Naive thymus-derived CD8-positive, alpha-beta T cell (primary cell): ENCODE measurements at places on chromosomes 1 and 21.

DNA sequence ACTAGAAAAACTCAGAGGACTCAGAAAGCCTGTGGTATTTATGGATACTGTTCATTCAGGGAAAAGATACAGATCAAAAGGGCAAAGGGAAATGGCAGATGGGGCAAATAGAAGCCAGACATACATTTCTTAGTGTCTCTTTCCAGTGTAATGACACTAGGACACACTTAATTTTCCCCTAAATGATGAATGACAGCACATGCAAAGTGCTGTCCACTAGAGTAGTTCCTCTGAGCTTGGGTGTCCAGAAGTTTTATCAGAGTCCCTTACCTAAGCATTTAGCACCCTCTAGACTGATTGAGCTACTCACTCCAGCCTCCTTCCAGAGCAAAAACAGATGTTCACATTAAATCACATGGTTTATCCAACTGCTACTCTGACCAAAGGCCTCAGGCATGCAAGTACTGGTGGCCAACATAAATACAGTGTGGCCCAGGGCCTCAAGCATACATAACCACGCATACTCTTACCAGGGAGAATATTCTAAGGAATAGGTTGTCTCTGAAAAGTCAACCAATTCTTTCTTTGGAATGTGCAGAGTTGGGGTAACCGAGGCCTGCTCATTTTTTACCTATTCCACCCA is 166.9 kb downstream of the NCAM2 start:
- no peak for DNase-seq

- no peak for DNase-seq
Observed at GRCh38 chr21:42578761-42579415, 65.2 kb downstream of the SLC37A1 start.

- no peak for DNase-seq
Observed at GRCh38 chr1:50106095-50106761, 2.5 kb upstream of the ELAVL4 start.

DNA sequence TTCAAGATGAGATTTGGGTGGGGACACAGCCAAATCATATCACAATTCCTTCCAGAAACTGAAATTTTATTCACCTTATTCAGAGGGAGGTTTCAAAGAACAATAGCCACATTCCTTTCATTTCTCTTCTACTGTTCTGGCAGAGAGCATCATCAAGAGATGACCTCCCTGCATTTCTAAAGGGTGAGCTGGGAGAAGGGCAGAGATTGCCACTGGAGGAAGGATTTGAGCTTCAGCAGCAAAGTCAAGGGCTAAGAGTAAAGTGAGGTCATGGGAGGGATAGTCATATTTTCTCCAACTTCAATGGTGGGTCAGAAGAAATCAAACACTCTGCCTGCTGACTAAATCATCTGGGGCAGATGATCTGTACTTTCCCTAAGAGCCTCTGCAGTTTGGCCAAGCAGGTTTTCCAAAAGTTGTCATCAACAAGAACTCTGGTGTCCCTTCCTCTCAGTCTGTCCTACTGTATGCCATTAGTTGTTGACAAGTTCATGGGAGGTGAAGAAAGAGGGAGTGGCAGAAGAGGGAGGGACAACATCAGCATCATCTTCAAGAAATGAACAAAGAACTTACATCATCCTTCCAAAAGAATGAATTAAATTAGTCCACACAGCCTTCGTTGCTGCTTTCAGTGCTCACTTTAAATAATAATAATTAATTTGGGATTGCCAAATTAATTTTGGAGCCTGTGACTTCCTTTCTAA is 298.3 kb downstream of the ASTN1 start:
- DNase-seq, result no peak

DNA sequence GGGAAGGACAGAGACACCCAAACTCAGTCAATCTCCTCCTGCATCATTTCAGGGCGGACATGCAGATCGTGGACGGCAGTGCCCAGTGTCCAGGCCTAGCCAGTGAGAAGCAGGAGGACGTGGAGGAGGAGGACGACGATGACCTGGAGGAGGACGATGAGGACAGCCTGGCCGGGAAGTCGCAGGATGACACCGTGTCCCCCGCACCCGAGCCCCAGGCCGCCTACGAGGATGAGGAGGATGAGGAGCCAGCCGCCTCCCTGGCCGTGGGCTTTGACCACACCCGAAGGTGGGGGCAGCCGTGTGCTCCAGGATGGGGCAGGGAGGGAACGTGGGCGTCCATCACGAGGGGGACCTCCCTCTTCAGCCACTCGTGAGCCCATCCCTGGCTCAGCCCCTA is 23.6 kb upstream of the ARHGEF16 start:
- no peak for DNase-seq

DNA sequence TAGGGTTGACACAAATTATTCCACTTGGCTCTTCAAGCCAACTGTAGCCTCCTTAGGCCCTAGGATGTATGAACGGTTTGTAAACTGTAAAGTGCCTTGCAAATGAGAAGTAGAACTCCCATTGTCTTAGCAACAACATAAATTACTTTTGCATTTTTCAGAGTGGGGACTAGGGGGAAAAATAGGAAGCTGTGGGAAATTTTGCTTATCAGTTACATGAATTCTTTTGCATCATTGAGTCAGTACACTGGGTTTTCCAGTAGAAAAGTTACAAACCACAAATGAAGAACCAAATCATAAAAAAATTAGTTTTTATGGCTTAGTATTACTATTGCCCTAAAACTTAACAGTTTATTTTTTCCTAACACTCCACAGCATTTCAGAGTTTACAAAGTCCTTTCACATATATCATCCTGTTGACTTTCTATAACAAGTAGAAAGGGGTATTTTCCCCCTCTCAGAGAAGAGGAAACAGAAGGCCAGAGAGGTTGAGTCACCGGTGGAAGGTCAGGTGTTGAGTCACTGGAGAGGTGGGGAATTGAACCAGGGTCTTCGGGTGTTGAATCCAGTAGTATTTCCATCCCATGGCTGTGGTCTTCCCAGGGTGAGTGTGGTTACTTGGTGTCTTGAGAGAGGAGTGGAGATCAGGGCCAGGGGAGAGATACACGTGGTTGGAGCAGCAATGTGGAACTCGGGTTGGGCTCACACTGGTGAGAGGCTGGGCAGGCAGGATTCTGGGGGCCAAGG is 71.9 kb upstream of the USP24 start:
- no peak for DNase-seq

DNA sequence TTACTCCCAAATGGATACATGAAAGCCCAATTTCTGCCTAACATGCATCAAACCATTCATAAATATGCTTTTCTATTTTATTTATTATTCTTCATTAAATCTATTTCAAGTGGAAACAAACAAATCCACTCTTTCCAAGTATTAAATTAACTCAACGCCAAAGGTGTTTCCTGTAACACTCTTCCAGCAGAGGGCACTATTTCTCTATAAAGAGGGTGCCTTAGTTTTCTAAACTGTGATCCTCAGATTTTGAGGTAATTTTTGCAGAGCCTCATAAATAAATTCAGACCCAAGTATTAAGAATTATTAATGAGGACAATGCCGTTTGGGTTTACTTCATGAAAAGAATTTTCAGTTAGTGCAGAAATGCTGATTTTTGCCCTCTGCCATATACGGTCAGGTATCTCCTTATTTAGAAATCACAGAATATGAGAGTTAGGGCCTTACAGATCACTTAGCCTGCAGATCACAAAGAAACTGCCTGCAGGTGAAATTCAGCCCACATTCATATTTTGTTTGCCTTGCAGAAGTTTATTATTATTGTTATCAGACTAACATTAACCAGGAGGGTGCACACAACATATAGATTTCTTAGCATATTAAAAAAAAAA is 40.1 kb upstream of the MYSM1 start:
- peak; percentile 33 for DNase-seq

DNA sequence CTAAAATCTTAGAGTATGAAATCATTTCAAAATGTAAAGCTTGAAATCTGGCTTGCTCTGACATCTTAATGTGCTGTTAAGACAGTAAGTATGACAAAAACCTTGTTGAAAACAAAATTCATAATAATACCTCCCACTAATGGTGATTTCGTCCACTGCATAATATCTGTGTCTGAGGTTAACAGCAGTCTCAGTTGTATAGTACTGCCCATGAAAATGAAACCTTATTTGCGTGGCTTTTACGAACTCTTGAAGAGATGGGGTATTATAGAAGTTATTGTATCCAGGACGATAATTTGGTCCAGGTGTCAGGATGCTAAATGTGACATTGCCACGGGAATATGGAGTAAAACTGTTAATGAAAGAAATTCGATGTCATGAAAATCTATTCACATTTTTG is 99.9 kb downstream of the USH2A start:
- DNase-seq, result no peak

GRCh38 chr1:12296623-12297022 is 66.8 kb downstream of the VPS13D start:
- DNase-seq, result no peak

- no peak for DNase-seq
Observed at GRCh38 chr1:183993132-183993531, 44.4 kb downstream of the COLGALT2 start.

DNA sequence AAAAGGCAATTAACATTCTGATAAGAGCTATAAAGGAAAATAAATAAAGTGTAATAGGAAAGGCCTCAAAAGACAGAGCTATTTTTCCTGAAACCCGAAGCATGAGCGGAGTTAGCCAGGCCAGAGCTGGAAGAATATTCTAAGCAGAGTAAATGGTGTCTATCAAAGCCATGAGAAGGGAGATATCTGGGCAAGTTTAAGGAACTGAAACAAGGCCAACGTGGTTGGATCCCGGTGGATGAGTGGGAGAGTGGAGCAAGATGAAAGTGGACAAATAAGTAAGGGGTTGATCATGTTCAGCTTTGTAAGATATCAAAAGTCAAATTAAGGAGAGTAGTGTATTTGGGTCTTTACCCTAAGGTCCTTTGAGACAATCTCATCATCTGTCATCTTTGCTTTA is 234.0 kb downstream of the TM2D1 start:
- DNase-seq, result no peak

- DNase-seq, result no peak
Observed at GRCh38 chr1:179803104-179803503, 60.0 kb downstream of the FAM163A start.

- DNase-seq, result no peak
Observed at GRCh38 chr1:48875552-48876329, 99.0 kb upstream of the BEND5 start.

GRCh38 chr1:161736335-161736969 is 13.1 kb upstream of the DUSP12 start:
- DNase-seq, result no peak

DNA sequence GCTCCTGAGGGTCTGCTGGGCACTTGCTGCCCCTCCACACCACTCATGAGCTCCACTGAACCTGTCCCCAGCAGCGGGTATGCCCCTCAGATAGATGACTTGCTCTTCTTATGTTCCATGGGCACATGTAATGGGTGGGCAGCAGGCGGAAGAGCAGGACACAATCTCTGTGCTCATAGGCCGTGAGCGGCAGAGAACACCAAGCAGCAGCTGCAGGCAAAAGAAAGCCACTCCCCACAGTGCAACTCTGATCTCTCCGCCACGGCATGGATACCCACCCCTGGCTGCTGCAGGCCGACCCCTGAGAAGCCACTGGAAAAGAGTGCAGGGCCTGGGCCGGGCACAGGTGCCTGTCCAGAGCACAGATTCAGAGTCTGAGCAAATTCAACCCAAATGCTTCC is 135.2 kb upstream of the RUNX3 start:
- no peak for DNase-seq

DNA sequence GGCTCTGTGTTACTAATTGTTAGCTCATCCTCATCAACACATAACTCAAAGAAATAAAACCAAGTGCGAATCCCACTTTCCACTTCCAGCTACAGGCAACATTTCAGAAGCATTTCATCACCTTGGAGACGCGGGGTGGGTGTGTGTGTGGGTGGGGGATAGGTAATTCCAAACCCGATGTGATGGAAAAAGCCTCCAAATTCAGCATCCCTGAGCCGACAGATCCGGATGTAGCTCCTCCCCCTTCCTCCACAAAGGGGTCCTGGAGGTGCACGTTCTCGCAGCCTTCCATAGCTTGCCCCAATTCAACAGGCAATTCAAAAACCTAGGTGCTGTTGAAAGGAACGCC is 486 bp downstream of the HSPA13 start:
- no peak for DNase-seq

GRCh38 chr1:119040489-119040888 is 52.3 kb upstream of the TBX15 start:
- DNase-seq, result no peak

- no peak for DNase-seq
Observed at GRCh38 chr21:44834951-44835646, 17.2 kb upstream of the SUMO3 start.

GRCh38 chr1:180946541-180947498 is 34.1 kb downstream of the KIAA1614 start:
- no peak for DNase-seq

DNA sequence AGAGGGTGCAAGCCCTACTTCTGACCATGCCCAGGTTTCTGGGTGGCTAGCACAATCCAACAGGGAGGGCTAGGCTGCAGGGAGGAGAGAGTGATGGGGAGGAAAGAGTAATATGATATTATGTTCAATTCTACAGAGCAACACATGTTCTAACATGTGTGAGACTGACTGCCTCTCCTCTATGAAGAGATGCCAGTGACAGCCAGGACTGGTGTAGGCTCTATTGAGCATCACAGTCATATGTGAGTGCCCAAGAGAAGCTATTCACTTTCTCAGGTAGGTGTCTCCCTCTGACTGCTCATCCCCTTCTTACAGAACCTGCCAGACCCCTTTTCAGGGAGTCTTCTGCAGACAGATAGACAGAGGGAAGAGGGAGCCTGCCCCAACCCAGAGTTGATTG is 446.1 kb downstream of the SIPA1L2 start:
- no peak for DNase-seq

DNA sequence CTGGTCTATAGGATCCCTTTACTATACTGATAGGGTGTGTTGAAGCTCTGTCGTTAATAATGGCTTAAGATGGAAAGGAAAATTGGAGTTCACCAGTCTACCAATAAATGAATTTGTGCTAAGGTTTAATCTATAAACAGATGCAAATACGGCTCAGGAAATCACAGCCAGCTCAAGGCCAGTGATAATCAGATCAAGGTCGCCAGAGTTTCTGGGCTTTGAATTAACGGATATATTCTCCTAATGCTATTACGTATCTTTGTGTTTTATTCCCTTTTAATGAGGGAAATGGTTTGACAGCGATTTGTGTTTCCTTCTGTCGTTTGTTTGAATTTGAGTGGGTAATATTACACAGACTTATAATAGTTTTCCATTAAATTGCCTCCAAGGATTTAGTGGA is 279.6 kb downstream of the BACH1 start:
- no peak for DNase-seq

- DNase-seq, result no peak
Observed at GRCh38 chr21:27648560-27648959, 681.7 kb upstream of the ADAMTS5 start.

- no peak for DNase-seq
Observed at GRCh38 chr1:239547987-239548386, 161.6 kb downstream of the CHRM3 start.

- DNase-seq, result no peak
Observed at GRCh38 chr1:201149400-201149799, 4.9 kb downstream of the TMEM9 start.

DNA sequence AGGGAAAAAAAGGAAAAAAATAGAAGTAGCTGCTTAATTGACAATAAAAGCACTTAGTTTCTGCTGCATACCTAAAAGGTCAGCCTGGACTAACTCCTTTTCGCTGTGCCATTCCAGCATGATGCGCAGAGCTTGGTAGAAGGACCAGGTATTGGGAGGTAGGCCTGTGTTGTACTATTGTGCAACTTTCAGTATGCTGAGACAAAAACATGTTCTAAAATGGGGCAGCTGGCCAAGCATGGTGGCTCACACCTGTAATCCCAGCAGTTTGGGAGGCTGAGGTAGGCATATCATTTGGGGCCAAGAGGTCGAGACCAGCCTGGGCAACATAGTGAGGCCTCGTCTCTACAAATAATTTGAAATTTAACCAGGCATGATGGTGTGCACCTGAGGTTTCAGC is 15.0 kb upstream of the SCCPDH start:
- DNase-seq, result no peak

GRCh38 chr1:25566730-25567341 is 23.4 kb downstream of the LDLRAP1 start:
- DNase-seq, result peak; percentile 49
